ENCODE measurements at places on chromosomes 1 and 21.

- DNase-seq = no peak
Measured at GRCh38 chr1:117740496-117740895, 134.6 kb downstream of the TENT5C start.

DNA sequence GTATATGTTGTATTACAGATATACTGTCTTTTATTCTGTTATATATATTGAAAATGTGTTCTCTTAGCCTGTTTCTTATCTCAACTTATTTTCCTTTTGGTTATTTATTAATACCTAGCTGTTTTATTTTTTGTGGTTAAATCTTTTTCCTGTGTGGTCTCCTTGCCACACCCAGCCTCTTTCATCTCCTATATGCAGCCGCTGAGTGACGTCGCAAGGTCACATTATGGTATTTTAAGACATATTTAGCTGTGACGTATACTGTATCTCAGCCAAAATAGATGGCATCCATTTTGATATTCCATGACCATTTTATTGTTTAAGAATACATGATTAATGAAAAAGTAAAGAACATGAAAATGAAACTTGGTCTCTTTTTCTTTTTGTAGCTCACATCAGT is 29.1 kb downstream of the CENPF start:
- no peak for DNase-seq

GRCh38 chr1:171742577-171742922 is 685 bp upstream of the VAMP4 start:
- no peak for DNase-seq

DNA sequence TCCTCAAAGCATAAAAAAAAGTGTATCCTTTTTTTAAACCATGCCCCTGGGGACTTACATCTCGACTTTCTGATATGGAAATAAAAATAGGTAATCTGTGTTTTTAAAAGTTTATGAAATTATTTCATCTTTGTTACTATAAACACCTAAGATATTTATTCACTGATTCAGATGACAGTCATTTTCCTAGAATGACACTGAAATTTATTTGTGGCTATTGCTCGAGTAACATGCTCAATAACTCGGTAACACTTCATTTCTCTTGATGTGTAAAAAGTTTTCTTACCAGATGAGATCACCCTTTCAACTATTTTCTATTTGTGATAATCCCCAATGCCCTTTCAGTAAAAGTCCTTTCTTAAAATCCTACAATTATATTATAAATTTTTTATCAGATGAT is 495.8 kb downstream of the TTLL7 start:
- no peak for DNase-seq

DNA sequence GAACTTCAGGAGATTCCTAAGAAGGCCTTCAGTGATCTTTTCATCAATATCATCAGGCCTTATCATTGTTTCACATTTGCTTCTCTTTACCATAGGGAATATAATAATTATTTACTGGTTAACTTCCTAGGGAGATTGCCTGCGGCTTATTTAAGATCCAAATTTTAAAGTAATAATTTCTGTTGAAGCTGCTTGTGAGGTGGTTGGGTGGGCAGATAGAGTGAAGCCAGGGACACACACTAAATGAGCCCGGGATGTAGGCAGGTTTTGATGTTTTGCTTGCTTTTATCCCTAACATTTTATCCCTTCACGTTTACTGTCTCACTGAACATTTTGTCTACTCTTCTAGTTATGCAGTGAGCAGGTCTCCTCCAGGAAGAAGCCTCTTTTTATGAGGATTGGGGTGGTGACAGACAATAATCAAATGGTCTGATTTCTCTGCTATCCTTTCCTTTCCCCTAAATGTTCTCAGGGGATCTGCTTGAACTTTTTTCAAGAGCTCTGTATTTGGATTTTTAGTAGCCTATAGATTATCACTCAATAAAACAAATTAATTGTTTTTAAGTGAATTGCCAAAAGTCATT is 164.7 kb downstream of the RUNX1 start:
- no peak for DNase-seq

- no peak for DNase-seq
Measured at GRCh38 chr21:28132713-28133112, 860.0 kb downstream of the LTN1 start.

DNA sequence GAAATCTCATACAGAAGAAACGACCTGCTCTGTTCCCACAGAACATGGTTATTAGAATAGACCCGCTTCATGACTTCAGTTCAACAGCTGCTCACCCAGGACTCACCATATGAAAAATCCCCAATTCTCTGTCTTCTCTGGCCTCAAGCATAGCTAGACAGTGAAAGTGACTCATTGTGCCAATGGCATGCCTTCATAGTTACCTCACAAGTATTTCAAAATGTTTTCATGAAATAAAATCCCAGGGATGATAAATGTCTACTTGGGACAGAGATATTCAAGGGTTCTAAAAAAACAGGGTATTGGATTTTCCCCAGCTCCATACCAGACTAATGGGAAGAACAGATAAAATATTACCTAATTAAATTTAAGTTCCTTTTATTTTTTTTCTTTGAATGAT is 82.3 kb downstream of the NOTCH2 start:
- DNase-seq = no peak

- DNase-seq = no peak
Measured at GRCh38 chr1:235297579-235297978, 30.4 kb downstream of the ARID4B start.
